Kidney capillary endothelial cell (primary cell): ENCODE measurements at places on chromosomes 3 and 15.

DNA sequence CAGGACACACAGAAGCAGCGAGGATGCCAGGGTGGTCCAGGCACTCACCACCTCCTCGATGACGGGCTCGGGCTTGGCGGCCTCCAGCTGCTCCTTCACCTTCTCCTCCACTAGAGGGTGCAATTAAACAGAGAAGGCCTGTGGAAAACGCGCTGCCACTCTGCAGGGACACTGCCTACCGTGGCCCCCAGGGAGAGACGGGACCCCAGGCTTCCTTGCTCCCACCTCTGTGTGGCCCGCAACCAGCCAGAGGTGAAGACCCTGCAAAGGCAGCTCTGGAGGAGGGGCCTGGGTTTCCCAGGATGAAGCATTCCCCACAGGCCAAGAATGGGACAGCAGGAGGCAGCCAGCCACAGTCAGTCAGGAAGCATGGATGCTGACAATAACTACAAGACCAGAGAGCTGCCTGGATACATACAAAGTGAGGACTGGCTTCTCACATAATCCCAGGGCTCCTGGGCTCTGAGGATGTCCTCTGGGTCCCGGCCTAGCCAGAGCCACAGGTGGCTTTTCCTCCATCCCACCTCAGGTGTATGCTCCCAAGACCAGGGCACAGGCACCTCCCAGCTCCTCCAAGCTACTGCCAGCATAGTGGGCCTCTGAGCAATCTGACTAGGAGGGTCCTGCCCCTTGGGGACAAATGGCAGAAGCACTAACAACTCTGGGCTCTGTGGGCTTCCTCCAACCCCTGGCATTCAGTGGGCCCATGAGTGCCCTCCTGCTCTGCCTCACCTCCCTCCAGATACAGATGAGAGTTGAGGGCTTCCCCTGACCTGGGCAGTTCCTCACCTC is 46.2 kb downstream of the PTH1R start:
- no peak for DNase-seq

DNA sequence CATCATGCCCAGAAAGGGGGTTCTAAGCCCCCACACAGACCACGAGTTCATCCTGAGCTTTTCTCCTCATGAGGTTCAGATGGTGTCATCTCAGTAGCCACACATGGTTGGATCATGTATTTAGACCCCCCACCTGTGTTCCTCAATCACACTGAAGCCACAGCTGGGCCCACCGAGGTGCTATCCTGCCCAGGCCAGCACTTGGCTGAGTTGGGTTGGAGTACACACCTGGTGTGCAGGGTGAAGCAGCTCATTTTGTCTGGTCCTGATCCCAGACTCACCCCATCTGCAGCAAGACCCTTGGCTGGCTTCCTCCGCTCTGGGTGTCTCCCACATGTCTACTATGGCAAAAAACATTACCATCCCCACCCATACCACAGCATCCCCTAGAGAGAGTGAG is 41.9 kb downstream of the ACAA1 start:
- DNase-seq, result no peak

- no peak for DNase-seq
Measured at GRCh38 chr3:74269689-74270088, 344.8 kb downstream of the CNTN3 start.

DNA sequence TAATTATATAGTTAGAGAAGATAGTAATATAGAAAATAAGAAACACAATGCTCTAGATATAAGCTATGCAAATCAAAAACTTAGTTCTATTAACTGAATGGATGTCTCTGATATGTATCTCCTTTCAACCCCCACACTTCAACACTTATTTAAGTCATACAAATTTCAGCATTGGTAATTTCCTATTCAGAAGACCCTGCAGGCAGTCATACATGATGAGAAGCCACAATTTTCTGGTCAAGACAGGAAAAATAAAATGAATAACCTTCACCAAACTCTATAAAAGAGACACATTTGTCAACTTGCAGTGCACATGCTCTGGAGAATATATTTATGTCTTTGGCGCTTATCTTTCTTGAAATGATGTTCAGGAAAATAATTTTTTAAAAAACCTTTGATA is 578 bp upstream of the BCHE start:
- no peak for DNase-seq

DNA sequence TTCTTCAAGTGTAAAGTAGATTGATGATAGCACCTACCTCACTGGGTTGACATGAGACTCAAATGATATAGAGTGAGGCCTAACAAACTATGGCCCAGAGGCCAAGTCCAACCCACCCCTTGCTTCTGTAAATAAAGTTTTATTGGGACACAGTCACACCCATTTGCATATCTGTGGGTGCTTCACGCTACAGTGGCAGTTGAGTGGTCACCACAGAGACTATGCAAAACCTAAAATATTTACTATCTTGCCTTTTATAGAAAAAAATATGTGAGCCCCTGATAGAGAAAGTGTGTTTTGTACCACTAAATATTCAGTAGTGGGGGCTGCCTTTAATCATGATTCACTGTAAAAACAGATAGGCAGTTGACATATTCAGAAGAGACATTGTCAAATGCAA is 38.0 kb downstream of the ACAN start:
- no peak for DNase-seq

- DNase-seq, result no peak
Measured at GRCh38 chr3:13771496-13771895, 108.4 kb downstream of the WNT7A start.

- DNase-seq, result peak; percentile 59
Measured at GRCh38 chr15:38707802-38708671, 143.4 kb upstream of the RASGRP1 start.

GRCh38 chr3:43369404-43370292 is 83.3 kb downstream of the SNRK start:
- no peak for DNase-seq

DNA sequence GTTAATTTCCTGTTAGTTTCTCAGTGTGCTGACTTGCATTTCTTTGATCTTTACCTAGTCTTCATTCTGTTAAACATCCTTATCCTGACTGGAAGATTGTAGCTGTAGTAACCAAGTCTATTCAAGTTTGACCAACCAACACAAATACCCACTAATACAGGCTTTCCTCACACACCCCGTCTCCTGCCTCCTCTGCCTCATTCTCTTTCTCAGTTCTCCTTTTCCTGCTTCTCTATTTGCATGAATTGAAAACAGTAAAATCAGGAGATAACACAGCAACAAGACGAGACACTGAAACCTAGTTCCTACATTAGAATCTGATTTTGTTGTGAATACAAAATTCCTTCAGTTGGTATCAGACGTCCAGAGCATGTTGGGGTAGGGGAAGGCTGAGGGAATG is 116.9 kb upstream of the ARPP21 start:
- no peak for DNase-seq

- no peak for DNase-seq
Measured at GRCh38 chr15:100211855-100212850, 129.6 kb downstream of the ADAMTS17 start.

GRCh38 chr3:189317911-189318310 is 146.1 kb downstream of the TPRG1 start:
- DNase-seq, result no peak

- no peak for DNase-seq
Measured at GRCh38 chr3:170044271-170044670, 6.5 kb downstream of the GPR160 start.

DNA sequence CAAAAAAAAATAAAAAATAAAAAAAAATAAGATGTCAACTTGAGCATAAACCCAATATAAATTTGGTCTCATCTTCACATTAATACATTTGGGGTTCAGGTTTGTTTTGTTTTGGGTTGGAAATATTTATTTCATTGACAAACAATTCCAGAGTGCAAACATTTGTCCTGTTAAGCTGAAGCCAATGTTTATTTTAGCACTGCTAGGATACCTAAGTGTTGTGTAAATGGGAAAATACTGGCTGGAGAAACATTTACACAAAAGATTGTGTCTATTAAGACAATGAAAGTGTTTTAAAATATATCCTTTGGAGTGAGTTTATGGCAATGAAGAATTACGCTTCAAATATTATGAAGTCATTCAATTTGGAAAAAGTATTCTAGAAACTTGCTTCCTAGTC is 91.1 kb downstream of the MEIS2 start:
- no peak for DNase-seq

- no peak for DNase-seq
Measured at GRCh38 chr3:140724856-140725812, 47.3 kb downstream of the TRIM42 start.

- DNase-seq, result no peak
Measured at GRCh38 chr3:182220013-182220412, 508.3 kb downstream of the SOX2 start.

DNA sequence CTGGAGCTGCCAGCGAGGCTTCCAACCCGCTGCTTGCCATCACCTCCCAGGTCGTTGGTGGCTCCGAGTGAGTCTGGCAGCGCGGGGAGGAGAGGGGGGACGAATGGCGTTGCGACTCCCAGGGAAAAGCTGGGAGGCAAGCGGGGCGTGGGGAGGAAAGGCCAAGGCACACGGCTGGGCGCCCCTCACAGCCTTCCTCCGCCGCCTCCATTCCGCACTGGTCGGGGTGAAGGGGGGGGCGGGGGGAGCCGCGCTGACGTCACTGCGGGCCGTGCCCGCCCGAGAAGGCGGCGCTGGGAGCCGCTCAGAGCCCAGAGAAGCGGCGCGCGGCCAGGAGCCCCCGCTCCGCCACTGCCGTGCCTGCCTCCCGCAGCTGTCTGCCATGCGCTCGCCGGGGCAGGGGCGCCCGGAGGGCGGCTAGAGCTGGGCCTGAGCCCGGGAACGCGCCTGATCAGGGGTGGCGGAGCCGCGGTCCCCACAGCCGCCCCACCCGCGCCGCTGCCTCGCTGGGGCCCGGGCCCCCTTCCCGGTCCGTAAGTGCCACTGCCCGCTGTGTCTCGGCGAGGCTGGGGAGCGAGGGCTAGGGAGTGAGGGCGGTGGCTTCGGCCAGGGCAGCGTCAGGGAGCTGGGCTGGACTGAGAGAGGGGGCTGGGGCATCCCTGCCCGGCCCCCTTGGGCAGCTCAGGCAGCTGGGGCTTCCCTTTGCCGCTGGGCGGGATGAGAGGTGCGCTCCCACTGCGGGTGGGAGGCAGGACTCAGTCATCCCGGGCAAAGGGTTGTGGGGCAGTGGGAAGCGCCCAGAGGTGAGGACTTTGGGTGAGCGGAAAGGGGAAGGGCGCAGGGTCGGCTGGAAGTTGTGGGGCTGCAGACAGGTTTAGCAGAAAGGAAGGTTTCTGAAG is 27.8 kb upstream of the POLG start:
- DNase-seq, result no peak

GRCh38 chr3:16101295-16102186 is 72.9 kb upstream of the GALNT15 start:
- no peak for DNase-seq
